Dermis microvascular lymphatic vessel endothelial cell (primary cell): ENCODE measurements at places on chromosomes 11 and 22. TPM values are rescaled to one million over a fixed set of nuclear protein-coding genes. Genes with fewer than 3 reads are reported as not detected.
A peak's percentile ranks its signal among the peaks of the same experiment; 100 is the strongest.

DNA sequence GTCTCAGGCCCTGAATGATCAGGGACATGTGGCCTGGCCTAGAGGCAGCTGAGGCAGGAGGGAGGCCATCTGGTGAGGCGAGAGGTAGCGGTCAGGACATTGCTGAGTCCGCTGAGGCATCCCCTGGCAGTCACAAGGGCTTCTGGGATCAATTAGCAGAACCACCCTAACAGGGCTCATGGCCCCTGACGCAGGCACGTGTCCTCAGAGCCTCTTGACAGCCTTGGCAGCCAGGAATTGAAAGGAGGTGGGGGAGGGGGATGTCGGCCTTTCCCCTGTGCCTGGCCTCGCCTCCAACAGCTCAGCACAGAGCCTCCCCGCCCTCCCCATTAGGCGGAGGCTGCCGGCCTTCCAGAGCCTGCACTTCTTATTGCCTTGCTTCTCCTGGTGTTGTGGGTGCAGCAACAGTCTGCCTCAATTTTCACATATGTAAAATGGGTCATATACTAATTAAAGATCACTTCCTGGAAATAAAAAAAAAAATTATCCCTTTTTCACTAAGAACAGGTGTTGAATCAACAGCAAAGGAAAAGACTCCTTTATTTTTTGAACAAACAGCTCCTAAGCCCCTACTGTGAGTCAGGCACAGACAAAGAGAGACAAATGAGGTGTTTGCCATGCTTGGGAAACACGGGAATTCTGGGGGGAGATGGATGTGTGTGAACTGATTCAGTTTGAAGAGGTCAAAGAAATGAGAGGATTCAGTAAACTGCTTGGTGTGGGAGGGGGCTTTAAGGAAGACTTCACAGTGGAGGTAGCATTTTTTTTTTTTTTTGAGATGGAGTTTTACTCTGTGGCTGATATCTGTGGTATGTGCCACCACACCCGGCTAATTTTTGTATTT lies 55.3 kb downstream of the NFAM1 start:
- DNase-seq: no peak

GRCh38 chr11:44470854-44471253 lies 94.6 kb upstream of the CD82 start:
- no peak for DNase-seq

NXPE2 gene
- total RNA-seq: not detected in 2 replicates

DNA sequence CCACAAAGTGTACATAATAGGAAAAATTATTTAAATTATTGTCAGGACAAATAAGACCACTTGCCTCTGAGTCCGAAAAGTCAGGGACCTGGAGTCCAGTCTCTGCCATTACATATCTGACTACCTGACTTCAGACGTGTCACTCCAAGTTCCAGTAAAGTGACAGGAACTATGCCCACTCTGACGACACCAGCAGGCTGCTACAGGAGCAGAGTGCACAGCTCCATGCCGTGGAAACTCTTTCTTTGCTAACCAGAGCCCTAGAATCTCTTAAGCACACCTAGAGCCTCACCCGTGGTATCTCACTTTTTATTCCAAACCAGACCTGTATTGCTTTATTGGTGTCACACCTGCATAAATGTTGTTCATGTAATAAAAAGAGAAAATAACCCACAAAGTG lies 93.7 kb downstream of the PLEKHA7 start:
- DNase-seq: no peak

- DNase-seq: no peak
These were observed 13.7 kb downstream of the ARAP1 start for GRCh38 chr11:72738199-72739141.

GRCh38 chr11:11454671-11455223 lies 101.7 kb upstream of the CSNK2A3 start:
- DNase-seq: no peak

GRCh38 chr11:77115181-77115611 lies 12.6 kb downstream of the OMP start:
- no peak for DNase-seq

C11orf71 gene
- 4.3 and 4.4 TPM in 2 replicates for total RNA-seq

FOLR2 gene
- not detected in 2 replicates for total RNA-seq

MMP8 gene
- total RNA-seq: not detected in 2 replicates

DNA sequence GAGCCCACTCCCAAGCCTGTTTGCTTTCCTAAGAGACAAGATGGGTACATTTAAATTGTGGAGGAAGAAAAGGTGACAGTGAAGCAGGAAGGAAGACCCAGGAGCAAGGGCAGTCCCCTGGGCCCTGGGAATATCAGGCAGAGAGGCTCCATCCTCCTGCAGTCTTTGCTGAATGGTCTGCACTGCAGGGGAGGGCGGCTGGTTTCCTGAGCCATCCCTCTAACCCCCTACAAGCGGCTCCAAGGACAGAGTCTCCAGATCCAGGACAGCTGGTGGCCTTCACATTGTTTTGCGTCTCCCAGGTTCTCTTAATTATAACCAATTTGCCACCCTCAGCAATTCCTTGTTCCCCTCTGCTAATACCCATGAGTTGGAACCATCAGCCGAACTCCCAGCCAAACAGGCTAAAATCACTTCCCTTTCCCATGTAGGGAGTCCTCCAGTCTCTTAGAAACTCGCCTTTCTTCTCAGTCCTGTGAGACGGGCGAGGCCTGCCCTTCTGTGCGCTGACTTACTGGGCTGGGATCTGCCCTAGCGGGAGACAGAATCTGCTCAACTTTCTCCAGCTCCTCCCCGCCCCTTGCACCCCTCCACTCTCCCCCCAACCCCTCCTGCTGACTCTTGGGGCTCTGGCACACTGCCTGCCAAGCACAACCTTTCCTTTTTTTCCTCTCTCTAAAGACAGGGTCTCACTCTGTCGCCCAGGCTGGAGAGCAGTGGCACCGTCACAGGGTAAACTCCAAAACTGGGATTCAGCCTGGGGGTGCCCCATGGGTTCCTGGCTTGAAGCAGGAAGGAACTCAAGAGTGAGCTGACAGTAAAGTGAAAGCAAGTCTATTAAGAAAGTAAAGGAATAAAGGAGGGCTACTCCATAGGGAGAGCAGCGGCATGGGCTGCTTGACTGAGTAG lies 53.4 kb upstream of the EMID1 start:
- DNase-seq: no peak

GRM5 gene
- under 0.01 TPM in 2 replicates for total RNA-seq

GRCh38 chr22:46774253-46774979 lies 12.0 kb downstream of the TBC1D22A start:
- DNase-seq: no peak

- DNase-seq: peak; percentile 63
These were observed 47.0 kb upstream of the ALKBH3 start for GRCh38 chr11:43833657-43834073.

- no peak for DNase-seq
These were observed 135.6 kb downstream of the ST3GAL4 start for GRCh38 chr11:126491092-126491491.

GRCh38 chr11:46711303-46711702 lies 7.7 kb upstream of the F2 start:
- DNase-seq: no peak

DNA sequence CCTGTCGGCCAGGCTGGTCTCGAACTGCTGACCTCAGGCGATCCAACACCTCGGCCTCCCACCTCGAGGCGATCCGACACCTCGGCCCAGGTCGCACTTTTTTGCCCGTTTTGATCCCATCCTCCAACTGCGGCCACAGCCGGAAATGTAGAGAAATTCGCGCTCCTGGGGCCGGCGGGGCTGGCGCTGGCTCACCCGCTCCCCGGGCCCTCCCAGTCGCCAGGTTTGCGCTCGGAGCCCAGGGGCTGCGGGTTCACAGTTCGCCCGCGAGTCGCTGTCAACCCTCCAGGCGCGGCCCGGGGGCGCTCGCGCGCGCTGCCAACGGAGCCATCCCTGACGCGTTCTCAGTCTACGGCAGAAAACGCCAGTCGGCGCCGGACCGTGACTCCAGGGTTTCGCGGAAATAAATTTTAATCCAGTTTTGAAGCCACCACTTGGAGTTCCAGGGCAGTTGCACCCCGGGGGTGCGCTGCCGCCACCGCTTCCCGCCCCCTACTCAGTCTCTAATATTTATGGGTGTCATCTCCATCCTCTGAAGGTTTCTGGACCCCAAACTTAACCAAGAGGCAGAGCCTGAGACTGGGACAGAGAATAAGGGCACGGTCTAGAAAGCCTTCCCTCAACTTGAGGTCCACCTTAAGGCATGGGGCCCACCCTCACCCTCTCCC lies 1.5 kb upstream of the KLHDC7B start:
- DNase-seq: no peak

- no peak for DNase-seq
These were observed 27.8 kb downstream of the WEE1 start for GRCh38 chr11:9601037-9601875.

STK33 gene
- 0.25 and 0.64 TPM in 2 replicates for total RNA-seq

MRGPRX2 gene
- not detected in 2 replicates for total RNA-seq

DNA sequence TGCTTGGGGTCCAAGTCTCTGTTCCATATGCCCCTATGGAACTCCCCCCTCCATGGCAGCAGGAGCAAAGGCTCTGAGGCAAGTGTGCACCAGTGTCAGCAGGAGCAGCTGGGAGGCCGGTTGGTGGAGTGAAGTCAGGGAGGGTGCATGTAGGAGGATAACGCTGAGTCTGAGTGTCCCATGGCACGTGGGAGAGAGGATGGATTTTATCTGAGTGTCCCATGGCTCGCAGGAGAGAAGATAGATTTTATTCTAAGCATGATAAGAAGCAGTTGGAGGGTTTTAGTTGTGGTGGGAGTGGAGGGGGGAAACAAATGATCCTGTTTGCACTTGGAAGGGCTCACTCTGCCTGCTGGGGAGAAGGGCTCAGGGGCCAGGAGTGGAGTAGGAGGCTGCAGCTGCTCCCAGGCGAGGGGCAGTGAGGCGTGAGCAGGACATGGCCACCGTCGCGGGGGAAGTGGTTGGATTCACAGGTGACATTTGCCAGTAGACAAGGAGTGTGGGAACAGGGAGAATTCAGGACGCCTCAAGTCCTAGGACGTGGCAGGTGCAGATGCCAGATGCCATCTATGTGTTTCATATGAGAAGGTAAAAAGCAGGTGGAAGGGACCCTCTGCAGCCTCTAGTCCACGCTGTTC lies 33.6 kb upstream of the PARVG start:
- no peak for DNase-seq

DEUP1 gene
- not detected in 2 replicates for total RNA-seq

DNA sequence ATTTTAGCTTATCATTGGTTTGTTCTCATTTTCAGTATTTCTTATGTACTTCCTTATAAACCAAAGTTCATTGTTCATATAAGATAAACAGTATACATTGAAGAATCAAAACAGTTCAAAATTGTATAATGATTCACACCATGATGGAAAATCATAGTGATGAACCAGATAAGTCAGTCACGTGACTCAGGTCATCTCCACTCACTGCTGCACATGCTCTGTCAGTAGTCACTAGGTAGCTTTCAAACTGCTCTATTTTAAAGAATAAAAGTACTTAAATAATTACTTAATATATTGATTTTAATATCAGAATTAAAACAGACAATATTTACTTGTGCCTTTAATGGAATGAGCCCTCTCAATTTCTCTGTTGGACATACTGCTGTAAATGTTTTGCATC lies 37.5 kb downstream of the PDHX start:
- DNase-seq: no peak

SPI1 gene
- under 0.01 TPM in 1 of 2 replicates, not detected in the other for total RNA-seq

- no peak for DNase-seq
These were observed 33.4 kb downstream of the ARHGAP1 start for GRCh38 chr11:46667043-46667481.

GRCh38 chr11:125457814-125458343 lies 38.2 kb downstream of the FEZ1 start:
- peak; percentile 25 for DNase-seq

- no peak for DNase-seq
These were observed 580.5 kb downstream of the INSC start for GRCh38 chr11:15695096-15695721.

GRCh38 chr11:1791912-1792311 lies 28.2 kb upstream of the CTSD start:
- no peak for DNase-seq

GRCh38 chr22:46546466-46547178 lies 9.2 kb upstream of the CELSR1 start:
- DNase-seq: peak; percentile 42

- peak; percentile 82 for DNase-seq
These were observed 69.7 kb upstream of the BMAL1 start for GRCh38 chr11:13207665-13208594.

DNA sequence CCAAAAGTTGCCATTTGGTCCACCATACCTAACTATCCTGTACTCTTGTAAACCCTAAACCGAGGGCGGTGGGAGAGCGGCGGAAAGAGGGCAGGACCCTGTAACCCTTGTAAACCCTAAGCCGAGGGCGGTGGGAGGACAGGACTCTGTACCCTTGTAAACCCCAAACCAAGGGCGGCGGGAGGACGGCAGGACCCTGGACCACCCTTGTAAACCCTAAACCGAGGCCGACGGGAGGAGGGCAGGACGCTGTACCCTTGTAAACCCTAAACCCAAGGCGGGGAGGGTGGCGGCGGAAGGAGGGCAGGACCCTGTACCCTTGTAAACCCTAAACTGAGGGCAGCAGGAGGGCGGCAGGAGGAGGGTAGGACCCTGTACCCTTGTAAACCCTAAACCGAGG lies 12.5 kb upstream of the OR52I2 start:
- no peak for DNase-seq

DNA sequence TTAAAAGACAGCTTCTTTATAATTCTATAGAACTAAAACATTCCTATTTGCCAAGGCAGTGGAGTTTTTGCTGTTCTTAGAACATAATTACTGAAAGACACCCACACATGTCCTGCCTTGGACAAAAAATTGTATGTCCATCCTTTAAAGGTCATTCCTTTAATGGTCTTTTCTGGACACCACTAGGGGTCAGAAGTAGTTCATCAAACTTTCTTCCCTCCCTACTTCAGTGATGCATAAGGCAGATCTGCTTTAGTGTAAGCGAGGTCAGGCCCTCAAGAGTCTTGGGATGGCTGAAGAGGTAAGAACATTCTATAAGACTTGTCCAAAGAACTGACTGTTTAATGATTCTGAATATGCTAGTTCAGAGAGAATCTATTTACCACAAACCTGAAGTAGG lies 4.3 kb upstream of the OR51V1 start:
- peak; percentile 69 for DNase-seq

SLC16A8 gene
- total RNA-seq: under 0.01 and 0.13 TPM in 2 replicates

DNA sequence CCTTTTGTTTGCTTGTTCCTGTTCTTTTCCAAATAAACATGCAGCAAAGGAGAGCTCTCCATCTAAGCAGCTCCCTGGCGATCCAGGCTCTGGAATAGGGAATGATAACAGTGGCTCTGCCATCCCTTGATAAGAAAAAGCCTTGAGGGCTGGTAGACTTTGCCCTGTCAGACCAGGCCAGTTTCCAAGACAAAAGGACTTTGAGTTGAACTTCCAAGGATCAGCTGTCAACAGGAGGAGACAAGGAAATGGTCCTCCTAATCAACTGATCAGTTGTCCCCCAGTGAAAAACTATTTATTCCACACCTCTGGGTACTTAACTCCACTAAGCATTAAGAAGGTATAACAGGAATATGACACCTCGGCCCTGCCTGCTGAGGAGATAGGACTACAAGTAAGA lies 127.8 kb downstream of the PARVA start:
- no peak for DNase-seq

SAA1 gene
- total RNA-seq: not detected in 2 replicates

PGR gene
- total RNA-seq: under 0.01 TPM in 2 replicates

- no peak for DNase-seq
These were observed 3.9 kb upstream of the PIWIL4 start for GRCh38 chr11:94563176-94563847.
